ENCODE measurements at places on chromosomes 5 and 9.

GRCh38 chr9:135973277-135974219 lies 12.4 kb upstream of the UBAC1 start:
- no peak for DNase-seq

DNA sequence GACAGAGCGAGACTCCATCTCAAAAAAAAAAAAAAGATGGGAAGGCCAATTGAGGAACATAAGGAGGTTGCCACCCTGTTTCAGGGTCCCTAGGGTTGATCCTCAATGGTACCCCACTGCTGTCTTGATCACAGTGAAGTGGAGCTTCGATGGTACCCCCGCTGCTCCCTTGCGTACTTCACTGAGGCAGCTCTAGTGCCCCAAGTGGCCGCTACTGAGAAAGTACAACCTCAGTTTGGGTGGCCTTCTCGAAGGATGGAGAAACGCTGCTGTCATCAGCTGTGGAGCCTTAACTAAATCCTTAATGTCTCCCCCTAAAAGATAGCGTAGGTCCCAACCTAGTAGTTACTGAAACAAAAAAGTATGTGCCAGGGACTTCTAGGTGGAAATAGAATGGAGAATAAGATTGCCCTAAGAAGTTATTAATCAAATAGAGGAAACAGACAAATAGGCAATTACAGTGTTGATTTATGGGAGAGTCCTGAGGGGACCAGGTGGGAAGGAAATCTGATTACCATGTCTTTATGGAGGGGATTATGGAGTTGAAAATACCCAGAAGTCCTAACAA lies 6.3 kb downstream of the TESK1 start:
- DNase-seq: peak; percentile 80

- peak; percentile 16 for DNase-seq
Measured at GRCh38 chr9:470552-471194, 256.0 kb downstream of the DOCK8 start.

DNA sequence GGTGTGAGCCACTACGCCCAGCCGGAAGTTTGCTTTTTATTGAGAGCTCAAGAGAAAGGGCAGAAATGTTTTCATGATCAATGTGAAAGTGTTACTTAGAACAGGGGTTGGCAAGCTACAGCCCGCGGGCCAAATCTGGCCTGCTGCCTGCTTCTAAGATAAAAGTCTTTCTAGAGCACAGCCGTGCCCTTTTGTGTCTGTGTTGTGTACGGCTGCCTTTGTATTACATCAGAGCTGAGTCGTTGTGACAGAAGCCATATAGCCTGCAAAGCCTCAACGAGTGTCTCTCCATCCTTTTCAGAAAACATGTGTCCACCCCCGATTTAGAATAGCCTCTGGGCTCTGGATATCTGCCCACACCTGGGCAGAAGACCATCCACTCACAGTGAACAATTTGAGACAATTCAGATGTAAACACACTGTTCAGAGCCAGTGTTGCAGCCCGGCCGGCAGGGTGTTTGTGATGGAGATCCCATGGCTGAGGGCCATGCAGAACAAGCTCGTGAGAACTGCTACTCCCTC lies 28.8 kb downstream of the AK8 start:
- DNase-seq: no peak

DNA sequence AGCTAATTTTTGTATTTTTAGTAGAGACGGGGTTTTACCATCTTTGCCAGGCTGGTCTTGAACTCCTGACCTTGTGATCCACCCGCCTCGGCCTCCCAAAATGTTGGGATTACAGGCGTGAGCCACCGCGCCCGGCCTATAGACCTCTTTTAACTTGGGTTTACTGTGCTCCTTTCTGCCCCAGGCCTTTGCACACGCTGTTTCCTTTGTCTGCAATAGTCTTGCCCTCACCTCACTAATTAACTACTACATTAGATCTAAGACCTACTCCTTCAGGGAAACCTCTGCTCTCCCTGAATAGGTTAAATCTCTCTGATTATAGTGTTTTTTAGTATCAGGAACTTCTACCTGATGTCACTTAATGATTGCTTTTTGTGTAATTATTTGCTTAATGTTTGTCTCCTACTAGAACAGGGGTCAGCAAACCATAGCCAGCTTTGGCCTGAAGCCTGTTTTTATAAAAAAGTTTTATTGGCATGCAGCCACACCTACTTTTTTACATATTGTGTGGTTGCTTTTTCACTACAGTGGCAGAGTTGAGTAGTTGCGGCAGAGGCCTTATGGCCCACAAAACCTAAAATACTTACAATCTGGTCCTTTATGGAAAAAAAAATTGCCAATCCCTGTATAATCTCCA lies 31.2 kb upstream of the TLE1 start:
- DNase-seq: no peak

DNA sequence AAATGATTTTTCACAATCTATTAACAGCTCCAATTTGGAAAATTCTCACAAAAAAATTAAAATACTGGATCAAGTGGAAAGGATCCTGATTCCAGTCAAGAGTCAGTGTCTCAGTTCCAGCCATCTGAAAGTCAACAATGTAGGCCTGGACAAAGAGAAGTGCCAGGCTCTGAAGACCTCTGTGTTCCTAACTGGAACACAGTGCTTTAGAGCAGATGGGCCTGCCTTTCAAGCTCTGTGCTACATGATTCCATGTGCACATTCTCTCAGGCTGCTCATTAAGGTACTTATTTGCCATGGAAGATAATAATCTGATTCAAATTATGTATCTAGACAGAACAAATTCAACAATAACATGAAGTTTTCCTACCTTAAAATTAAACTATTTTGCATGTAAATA lies 30.2 kb upstream of the ALDH1A1 start:
- no peak for DNase-seq

- peak; percentile 62 for DNase-seq
Measured at GRCh38 chr5:50667023-50667652, 701 bp downstream of the PARP8 start.

DNA sequence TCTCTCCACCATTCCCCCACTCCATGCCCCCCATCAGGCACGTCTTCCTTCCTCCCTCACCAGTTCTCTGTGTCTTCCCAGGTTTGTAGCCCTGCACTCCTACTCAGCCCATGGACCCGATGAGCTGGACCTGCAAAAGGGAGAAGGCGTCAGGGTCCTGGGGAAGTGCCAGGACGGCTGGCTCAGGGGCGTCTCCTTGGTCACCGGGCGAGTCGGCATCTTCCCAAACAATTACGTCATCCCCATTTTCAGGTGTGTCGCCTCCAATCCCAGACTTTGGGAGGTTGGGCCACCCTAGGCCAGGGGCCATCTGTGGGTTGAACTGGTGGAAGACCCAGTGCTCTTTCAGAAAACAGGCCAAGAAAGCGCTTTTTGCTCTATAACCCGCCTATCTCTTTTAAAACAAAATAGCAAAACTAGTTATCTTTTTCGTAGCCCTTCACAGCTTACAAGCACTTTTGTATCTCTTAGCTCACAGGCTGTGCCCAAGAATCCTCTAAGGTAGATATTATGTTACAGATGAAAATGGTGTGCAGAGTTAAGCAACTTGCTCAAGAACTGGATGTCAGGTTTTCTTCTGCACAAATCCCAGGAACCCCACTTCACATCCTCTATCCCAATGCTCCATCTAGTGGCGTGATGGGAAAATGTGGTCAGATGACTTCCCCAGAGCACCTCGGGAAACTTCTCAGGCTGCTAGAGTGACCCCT lies 56.2 kb downstream of the PLAC8L1 start:
- peak; percentile 42 for DNase-seq

DNA sequence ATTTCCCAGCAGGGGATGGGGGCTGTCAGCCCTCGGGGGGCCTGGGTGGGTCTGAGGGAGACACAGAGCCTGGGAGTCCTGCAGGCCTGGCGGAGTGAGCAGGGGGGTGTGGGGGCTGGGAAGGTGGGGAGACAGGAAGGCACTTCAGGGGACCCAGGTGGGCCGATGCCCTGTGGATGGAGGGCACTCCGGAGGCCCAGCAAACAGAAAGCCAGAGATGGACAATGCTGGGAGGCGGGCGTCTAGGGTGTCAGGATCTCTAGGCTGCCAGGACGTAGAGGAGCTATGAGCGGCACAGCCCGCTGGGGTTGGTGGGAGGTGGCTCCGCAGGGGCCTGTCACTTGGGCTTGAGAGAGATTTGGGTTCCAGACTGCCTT lies 87.6 kb upstream of the COL5A1 start:
- no peak for DNase-seq

- peak; percentile 72 for DNase-seq
Measured at GRCh38 chr9:3507395-3508077, 18.3 kb downstream of the RFX3 start.

DNA sequence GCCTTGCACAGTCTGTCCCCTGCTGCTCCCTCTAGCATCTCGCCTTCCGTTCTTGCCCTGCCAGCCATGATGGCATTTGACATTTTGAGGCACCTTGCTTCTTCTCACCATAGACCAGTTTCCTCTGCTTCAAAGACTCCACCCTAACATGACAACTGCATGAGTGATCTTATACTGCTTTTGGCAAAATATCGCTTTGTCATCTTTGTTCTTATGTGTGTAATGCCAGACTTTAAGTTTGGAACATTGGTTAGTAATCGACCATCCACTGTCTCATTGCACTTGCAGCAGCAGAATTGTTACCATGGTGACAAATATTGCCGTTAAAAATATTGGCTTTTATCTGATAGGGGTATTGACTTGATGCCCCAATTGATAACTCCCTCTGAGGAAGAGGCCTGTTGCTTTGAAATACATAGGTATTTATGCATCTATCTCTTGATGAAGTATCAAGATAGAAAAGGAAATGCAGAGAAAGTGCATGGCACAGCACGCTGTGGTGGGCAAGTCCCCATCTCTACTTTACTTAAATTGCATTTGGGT lies 6.8 kb downstream of the GARIN3 start:
- no peak for DNase-seq

DNA sequence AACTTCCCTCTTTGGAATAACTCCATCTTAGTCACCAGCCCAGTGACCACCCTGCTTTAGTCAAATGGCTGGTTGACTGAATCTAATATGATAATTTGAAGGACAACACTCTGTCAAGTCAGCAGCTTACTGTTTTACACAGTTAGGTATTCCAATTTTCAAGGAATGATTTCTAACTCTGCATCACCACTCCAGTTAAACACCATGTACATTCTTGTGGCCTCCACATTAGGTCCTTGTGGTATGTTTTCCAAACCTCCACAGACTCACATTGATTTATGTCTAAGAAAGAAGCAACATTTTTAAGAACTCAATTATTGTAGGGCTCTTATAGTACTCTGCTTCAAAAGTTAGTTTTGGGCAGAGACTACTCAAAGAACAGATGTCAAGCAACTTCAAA lies 110.7 kb downstream of the TLE1 start:
- no peak for DNase-seq

- DNase-seq: no peak
Measured at GRCh38 chr5:151189151-151189550, 31.6 kb upstream of the ANXA6 start.

GRCh38 chr5:149912226-149912871 lies 32.2 kb downstream of the PDE6A start:
- DNase-seq: no peak

GRCh38 chr5:156182174-156182967 lies 144.6 kb upstream of the SGCD start:
- no peak for DNase-seq

DNA sequence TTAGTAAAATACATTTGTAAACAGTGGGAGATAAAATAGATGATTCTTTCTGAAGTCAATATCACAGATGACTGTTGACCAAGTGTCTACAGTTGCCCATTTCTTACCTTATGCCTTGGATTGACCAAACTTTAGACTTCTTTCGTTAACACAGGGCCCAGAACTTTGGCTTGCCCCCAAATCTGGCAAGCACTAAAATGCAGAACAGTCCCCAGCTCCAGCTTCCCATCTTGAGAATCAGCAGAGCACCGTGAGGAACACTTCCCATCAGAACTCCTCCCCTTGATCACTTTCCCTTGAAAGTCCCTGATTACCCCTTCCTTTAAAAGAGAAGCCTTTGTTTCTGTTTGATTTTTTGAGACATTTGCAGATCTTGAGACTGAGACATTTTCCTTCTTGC lies 1039.9 kb downstream of the TLE1 start:
- DNase-seq: no peak

GRCh38 chr9:68975365-68976043 lies 38.4 kb downstream of the PRKACG start:
- no peak for DNase-seq

GRCh38 chr9:109039539-109039938 lies 26.2 kb upstream of the CTNNAL1 start:
- no peak for DNase-seq

GRCh38 chr5:108516785-108517184 lies 134.9 kb upstream of the FBXL17 start:
- DNase-seq: no peak

GRCh38 chr5:107524111-107524510 lies 146.6 kb downstream of the EFNA5 start:
- DNase-seq: no peak

- DNase-seq: no peak
Measured at GRCh38 chr9:98287384-98287783, 31.9 kb upstream of the TBC1D2 start.

GRCh38 chr9:95315108-95315746 lies 2.3 kb downstream of the FANCC start:
- no peak for DNase-seq

- DNase-seq: no peak
Measured at GRCh38 chr5:88813805-88814575, 69.0 kb downstream of the MEF2C start.

DNA sequence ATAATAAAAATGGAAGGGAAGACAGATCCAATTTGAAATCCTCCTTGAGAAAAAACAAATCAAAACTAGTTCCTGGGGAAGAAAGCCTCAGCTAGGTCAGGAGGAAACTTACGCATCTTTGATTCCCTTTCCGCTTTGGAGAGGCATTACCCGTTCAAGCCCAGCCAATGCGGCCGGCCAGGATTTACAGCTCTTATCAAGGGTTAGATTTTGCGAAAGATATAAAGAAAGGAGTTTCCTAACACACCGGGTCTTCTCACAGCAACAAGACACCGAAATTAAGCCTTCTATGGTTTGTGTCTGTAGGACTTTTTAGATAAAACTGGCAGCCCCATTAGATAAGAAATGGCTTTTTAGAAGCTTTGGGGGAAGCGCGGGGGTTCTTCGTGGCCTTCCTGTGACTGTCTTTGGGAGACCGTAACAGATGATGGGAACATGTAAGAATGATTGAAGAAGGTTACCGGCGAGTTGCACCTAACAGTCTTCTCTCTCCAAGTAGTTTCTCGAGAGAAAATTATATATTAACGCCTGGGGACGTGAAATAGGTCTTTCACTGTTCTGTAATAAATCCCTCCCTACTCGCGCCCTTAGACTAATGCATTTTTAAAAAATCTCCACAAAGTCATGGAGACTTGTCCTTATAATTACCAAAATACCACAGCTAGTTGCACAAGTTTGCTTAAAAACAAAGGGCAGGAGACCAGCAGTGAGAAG lies 1.3 kb upstream of the ISL1 start:
- DNase-seq: no peak

DNA sequence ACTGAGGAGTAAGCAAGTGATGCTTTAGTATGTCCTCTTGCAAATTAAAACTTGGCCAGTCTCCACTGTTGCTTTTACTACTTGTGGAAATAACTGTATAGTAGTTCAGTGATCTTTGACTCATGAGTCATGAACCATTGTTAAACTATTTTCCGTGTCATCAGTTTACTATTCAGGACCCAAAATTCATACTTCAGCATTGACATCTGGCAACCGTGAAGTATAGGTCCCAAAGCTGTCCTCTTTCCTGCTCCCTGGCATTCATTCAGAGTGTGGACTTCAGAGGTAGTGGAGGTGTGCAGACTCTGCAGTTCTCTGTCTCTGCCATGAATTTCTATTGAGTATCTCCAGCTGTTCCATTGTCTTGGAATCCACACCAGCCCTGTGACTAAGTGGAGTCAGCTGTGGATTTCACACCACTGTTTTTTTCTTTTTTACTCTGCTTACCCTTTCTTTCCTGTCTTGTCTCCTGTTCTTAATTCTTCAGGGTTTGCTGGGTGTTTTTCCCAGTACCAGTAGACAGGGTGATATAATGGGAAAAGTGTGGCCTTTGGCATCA lies 7.5 kb downstream of the TDRD7 start:
- no peak for DNase-seq

GRCh38 chr5:113846941-113847340 lies 333.4 kb downstream of the YTHDC2 start:
- DNase-seq: no peak
